ENCODE measurements at places on chromosomes 11 and 22.

- DNase-seq, result no peak
These were observed 142.0 kb downstream of the TRIM29 start for GRCh38 chr11:119995730-119996491.

- DNase-seq, result no peak
These were observed 2.9 kb downstream of the PHLDB1 start for GRCh38 chr11:118610225-118610772.

- no peak for DNase-seq
These were observed 109.7 kb upstream of the USP47 start for GRCh38 chr11:11732116-11732515.

GRCh38 chr11:36300650-36301049, 4.6 kb downstream of the PRR5L start:
- DNase-seq, result no peak

DNA sequence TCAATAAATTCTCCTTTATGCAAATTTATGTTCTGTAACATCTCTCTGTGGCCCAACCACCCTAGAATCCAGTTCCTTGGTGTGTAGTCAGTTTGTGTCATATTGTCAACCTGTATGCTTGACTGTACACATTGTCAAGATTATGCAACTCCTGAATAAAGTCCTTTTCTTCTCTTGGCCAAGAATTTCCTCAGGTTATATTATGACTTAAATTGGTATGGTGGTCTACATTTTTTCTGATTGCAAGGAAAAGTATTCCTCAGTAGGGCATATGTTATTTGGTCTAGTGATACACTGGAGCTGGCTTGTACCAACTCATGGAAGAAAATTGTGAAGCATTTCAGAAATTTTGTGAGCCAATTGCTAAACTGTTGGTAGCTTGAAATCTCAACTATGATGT, 482.8 kb upstream of the CHORDC1 start:
- no peak for DNase-seq

- no peak for DNase-seq
These were observed 12.6 kb upstream of the P2RY6 start for GRCh38 chr11:73259406-73260126.

DNA sequence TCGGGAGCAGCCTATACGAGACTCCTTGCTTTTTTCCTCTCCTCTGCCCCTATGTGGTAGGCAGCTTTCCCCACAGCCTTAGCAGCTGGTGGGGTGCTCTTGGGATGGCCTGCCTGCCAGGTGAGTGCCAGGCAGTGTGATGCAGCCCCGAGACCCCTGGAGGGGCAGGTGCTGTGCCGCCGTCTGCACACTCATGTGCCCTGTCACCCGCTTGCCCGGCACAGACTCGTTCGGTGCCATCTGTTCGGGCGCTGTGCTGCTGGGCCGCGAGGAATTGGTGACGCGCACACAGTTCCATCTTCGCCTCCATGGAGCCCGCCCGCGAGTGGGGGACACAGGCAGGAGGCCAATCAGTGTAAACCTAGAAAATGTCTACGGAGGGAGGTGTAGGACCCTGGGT, 15.1 kb downstream of the TRMU start:
- DNase-seq, result no peak

- DNase-seq, result no peak
These were observed 21.6 kb downstream of the TUG1 start for GRCh38 chr22:30990690-30991089.

- no peak for DNase-seq
These were observed 492.8 kb downstream of the INSC start for GRCh38 chr11:15607361-15608036.

DNA sequence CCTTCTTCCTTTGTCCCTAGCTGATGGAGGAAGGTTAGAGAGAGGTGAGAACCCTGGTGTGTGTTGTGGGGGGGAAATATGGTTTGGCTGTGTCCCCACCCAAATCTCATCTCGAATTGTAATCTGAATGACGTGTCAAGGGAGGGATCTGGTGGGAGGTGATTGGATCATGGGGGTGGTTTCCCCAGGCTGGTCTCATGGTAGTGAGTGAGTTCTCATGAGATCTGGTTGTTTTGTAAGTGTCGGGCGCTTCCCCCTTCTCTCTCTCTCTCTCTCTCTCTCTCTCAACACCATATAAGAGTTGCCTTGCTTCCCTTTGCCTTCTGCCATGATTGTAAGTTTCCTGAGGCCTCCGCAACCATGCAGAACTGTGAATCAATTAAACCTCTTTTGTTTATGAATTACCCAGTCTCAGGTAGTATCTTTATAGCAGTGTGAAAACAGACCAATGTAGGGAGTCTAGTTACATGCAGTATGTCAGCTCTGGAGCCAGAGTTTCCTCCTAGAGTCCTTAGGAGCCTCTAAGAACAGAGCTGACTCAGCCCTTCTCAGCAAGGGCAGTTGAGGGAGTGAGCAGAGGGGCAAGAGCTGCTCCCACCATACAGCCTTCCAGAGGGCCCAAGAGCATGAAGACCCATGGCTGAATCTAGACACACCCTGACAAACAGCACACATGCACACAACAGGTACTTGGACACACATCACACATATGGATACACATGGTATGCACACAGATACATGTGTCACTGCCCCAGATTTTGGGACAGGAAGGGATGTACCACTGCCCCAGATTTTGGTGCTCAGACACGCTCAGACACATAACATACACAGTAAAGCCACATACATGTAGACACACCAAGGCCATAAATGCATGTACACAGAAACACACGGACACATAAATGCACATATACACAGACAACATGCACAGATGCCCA, 12.9 kb upstream of the LRRC32 start:
- DNase-seq, result no peak

- no peak for DNase-seq
These were observed 1.7 kb upstream of the SPI1 start for GRCh38 chr11:47380078-47380477.

GRCh38 chr11:46694072-46694471, 6.3 kb downstream of the ARHGAP1 start:
- no peak for DNase-seq

DNA sequence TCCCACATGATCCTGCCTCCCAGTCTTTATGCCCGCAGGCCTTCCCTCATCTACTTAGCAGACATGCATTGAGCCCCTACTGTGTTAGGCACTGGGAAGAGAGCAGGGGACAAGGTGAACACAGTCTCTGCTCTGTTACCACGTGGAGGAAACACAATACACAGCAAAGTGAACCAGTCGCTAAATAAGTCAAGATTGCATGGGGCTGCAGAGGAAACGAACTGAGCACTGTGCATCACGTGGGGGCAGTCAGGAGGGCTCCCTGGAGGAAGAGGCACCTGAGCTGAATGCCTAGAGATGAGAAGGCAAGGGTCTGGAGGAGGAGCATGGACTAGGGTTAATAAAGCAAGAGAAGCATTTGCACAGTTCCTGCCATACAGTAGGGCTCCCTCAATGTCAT, 102.7 kb downstream of the MN1 start:
- DNase-seq, result no peak

GRCh38 chr11:113828191-113828590, 47.2 kb downstream of the USP28 start:
- DNase-seq, result no peak

DNA sequence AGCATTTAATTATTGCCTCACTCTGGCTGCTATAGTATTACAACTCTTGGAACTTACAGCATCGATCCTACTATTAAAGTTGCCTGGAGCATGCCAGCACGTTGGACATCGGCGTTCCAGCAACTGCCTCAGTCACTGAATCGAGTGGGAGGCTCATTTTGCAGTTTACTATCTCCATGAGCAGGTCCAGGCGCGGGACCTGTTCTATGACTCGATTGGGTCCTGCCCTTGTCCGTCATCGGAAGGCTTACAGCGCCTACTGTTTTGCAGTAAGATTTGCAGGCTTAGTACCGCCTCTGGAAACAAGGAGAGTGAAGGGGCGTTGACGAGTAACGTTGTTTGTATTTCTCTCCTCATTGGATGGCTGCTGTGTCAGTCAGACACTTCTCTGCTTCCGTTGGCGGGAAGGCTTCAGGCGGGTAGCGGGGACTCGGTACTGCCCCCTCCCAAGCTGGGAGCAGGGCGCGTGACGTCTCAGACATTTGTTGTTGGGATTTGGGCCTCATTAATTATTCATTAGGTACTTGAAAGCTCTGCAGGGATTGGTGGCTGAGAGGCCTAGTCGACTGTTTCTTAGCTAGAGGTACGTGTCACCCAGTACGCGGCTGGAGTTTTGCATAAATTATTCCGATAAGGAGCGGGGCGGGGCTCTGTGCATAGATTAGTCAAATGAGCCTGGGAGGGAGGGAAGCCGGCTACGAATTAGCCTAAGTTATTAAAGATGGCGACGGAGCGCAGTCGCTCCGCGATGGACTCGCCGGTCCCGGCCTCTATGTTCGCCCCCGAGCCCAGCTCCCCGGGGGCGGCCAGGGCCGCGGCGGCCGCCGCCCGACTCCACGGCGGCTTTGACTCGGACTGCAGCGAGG, at the start of gene GTPBP1:
Gene GTPBP1, plus strand, starts transcription at position 710 of the 866 bp plus-strand sequence. Its CDS starts 12 bp downstream, at position 722.
- peak; percentile 100 for DNase-seq

- DNase-seq, result no peak
These were observed 133.5 kb downstream of the CD44 start for GRCh38 chr11:35272391-35272902.

- no peak for DNase-seq
These were observed 125.1 kb downstream of the TIMP3 start for GRCh38 chr22:32926600-32926999.

- no peak for DNase-seq
These were observed 13.6 kb upstream of the FGF3 start for GRCh38 chr11:69832561-69833413.

- no peak for DNase-seq
These were observed 86.6 kb downstream of the YAP1 start for GRCh38 chr11:102196816-102197215.

DNA sequence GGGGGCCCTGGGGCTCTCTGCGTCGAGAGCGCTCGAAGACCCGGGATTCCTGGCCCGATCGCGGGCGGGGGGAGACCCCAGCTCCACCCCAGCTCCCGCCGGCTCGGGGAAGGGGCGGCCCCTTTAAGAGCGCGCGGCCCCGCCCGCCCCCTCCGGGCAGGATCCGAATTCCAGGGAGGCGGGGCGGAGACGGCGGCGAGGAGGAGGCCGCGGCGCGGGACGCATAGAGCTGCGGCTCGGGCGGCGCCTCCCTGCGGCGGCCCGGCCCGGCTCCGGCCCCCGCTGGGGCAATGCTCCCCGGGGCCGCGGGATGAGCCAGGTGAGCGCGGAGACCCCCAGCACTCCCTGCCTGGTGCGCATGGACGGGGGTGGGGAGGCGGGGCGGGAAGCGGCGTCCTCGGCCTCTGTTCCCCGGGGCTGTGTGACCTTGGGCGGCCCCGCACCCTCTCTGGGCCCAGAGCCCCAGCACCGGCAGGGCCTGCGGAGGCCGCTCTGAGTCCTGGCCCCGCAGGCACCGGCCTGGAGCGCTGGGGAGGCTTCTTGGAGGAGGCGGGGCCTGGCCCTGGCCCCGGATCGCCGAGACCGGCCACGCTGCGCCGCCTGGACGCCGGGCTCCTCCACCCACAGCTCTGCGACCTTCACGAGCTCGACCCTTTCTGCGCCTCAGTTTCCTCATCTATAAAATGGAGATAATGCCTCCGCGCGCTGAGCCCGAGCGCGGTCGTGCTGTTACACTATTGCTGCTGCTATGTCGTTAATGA, 565 bp downstream of the GAS2L1 start:
- peak; percentile 51 for DNase-seq

DNA sequence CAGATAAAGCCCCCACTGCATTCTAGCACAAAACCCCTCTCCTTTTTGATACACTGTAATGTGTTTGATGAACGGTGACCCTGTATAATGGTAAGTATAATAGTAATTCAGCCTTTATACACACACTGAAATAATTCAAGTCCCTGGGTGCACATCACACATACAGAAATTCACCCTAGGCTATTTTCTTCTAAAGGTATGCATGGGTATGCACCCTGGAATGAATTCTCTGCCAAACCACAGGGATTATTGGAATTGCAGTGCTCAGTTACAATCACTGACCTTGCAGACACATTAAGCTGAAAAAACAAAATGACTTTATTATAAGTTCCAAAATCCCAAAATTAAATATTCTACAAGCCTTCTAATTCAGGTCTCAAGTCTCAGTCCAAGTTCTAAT, 245.9 kb upstream of the FAT3 start:
- no peak for DNase-seq

- no peak for DNase-seq
These were observed 23.9 kb downstream of the RTN4RL2 start for GRCh38 chr11:57484141-57484710.

- no peak for DNase-seq
These were observed 38.7 kb downstream of the CD82 start for GRCh38 chr11:44604171-44604581.

DNA sequence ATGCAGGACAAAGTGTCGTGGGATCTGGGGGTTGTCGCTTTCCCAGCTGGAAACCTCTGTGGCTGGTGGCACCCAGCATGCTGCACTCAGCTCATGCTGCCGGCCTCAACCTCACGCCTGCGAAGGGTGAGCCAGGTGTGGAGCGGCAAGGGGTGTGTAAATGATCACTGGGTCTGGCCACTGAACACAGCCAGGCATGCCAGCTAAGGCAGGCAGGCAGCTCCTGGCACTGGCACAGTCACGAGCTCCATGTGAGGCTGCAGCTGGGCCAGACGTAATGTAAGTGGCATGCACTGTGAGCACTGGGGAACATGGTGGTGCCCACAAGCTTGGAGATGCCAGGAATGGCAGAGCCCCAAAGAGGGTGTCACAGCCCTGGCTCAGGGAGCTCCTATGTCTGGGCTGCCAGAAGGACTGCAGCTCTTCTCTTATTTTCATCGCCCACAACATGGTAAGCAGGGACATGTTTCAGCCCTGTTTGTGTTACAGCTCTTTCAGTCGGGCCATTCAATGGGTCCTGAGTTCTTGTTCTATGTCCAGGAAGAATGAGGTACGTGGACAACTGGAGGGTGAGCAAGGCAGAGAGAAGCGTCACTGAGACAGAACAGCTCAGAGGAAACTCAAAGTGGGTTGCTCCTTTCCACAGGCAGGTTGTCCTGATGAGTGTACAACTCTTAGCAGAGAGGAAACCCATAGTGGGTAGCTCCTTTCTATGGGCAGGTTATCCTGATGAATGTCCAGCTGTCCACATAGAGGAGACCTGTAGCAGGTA, 403.8 kb downstream of the CNTN5 start:
- DNase-seq, result no peak

GRCh38 chr22:24146194-24146616, 35.1 kb upstream of the SUSD2 start:
- DNase-seq, result peak; percentile 68

GRCh38 chr11:12922980-12923507, 86.1 kb upstream of the RASSF10 start:
- no peak for DNase-seq

DNA sequence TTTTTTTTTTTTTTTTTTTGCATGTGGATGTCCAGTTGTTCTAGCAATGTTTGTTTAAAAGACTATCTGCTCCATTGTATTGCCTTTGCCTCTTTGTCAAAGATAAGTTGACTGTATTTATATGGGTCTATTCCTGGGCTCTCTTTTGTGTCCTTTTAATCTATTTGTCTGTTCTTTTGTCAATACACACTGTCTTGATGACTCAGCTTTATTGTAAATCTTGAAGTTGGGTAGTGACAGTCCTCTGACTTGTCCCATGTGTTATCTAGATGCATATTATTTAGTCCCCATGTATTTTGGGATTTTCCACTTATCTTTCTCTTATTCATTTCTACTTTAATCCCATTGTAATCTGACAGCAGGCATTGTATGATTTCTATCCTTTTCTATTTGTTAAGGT, 3.3 kb downstream of the CCDC81 start:
- no peak for DNase-seq
